ENCODE measurements at places on chromosomes 16 and 17.
A peak's percentile ranks its signal among the peaks of the same experiment; 100 is the strongest.

DNA sequence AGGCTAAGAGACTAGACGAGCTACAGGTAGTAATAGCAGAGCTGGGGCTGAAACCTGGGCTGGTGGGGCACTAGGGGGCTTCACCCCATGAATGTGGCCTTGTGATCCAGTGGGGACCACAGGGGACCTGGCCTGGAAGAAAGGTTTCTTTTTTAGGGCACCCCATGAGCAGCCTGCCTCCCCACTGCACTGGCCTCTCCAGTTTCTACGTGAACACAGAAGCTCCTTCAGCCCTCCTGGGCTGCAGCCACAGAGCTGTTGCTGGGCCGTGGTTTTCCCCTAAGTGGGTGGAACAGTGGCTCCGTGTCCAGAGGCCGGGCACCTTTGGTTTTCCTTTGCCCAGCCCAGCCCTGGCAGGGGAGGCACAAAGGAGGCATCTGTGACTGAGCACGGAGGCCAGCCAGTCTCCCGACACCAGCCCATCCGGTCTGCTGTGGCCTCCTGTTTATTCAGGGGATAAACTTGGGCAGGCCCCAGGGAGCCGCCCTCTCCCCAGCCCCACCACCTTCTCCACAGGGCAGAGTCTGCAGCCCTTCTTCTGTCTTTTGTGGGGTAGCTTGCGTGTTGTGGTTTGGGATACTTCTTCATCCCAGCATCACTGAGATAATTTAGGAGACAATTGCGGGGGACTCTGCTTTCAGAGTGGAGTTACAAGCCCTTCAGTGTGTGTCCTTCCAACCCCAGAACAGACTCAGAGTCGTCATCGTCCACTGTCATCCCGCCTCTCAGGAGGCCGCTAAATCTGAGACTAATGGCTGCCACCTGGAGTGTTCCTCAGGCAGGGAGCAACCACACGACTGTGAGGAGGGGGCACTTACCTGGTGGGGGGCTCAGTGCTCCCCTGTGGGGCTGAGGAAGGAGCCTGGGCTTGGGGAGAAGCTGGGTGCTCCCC, 85.3 kb downstream of the RAB11FIP4 start:
- DNase-seq = no peak

DNA sequence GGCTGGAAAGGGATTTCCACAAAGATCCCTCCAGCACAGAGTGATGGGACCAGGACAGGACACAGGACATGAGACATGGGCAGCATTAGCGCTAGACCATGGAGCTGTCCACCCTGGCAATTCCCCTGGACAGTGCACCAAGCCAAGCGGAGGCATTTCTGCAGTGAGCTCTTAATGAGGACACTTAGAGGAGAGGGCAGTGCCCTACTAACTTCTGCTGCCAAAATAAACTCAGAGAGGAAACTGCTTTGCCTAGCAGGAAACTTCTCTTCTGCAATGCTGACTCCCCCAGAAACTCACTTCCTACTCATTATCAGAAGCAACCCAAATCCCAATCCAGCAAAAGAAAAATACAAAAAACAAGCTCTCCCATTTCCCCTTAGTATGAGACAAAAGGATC, 119.2 kb downstream of the HS3ST2 start:
- DNase-seq = no peak

GRCh38 chr17:81171941-81172340, 5.9 kb upstream of the AATK start:
- DNase-seq = peak; percentile 19

- DNase-seq = no peak
Measured at GRCh38 chr16:1089822-1090619, 6.0 kb downstream of the C1QTNF8 start.

GRCh38 chr16:79673635-79674034, 73.1 kb upstream of the MAF start:
- DNase-seq = no peak
